ENCODE measurements at places on chromosomes 3 and 15.

GRCh38 chr3:140167600-140168281, 232.8 kb downstream of the CLSTN2 start:
- no peak for DNase-seq

DNA sequence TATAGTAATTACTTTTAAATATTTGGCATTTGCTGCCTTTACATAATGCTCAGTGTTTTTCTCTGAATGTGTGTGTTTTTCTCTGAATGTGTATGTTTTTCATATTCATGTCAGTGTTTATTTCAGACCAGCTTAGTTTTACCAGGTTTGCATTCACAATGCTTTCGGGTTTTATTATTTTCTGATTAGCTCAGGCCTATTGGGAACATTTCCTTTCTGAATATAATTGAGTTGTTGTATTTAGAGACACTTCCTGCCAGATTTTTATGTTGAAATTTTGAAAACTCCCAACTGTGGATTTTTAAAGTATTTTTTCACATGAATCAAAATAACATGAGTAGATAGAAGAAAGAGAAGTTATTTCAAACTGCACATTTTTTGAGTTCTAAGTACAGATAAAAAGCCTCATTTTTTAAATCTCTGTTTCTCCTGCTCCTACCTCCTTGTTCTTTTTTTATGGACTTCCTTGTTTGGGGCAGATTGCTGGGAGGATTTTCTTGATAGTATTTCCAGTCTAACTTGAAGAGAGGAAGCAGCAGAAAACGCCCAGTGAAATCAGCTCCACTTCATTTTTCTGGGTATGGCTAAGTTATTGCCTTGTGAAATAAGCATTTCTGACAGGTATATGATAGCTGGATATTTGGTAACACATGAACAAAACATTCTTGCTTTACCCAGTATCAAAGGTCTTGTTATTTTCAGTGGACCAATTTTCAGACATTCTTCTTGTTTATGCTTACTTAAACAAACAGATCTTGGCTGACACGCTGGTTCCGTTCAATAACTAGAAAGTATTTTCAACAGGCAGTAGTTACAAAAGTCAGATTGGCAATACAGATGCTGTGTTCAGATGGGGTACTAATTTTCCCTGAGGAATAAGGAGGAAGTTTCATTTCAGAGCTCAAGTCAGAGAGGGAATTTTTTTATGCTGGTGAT, 70.7 kb downstream of the RIOX2 start:
- DNase-seq: no peak

- DNase-seq: no peak
Observed at GRCh38 chr3:177615015-177615414, 417.7 kb upstream of the TBL1XR1 start.

DNA sequence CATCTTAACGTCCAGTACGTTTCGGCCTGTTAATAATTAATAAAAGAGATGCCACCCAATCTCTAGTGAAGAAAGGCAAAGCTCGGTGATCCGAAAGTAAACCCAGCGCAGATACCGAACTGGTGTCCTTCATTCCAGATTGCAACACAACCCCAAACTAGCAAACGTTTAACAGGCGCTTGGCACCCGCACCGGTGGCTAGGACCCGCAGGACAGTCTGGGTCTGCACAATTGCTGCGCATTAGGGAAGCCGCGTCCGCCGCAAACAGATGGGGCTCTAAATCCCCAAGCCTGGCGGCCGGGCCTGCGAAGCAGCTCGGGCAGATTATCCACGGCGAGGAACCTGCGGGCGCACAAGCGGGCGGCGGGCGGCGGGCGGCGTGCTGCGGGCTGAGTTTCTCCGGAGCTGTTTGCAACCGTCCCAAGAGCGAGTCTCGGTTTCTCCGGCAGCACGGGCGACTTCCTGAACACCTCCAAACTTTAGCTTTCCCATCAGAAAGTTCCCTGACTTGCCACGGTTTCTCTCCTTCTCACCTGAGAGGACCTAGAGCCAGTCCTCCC, 112.1 kb upstream of the ICE2 start:
- peak; percentile 86 for DNase-seq

- DNase-seq: no peak
Observed at GRCh38 chr15:70518201-70519003, 245.0 kb downstream of the UACA start.

DNA sequence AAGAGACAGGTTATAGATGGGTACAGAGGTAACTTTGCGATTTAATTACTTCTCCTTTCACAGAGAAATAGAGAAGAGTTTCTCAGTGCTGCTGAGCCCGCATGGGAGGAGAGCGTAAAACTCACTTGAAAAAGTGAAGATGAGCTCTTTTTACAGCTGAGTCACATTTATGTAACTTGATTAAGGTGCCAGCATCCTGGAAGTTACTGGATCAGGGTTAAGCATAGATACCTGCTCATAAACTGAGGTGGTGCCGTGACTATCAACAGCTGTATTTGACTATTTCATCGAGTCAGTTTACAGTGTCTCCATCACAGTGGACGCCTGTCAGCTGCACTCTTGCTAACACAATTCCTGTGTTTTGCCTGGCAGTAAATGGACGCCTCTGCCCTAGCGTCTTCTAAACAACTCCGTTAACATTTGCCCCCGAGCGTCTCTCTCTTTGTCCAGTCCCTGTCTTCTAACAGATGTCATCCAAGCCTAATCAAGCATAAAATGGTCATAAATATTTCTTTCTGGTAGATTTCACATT, 414.6 kb downstream of the FOXP1 start:
- no peak for DNase-seq

DNA sequence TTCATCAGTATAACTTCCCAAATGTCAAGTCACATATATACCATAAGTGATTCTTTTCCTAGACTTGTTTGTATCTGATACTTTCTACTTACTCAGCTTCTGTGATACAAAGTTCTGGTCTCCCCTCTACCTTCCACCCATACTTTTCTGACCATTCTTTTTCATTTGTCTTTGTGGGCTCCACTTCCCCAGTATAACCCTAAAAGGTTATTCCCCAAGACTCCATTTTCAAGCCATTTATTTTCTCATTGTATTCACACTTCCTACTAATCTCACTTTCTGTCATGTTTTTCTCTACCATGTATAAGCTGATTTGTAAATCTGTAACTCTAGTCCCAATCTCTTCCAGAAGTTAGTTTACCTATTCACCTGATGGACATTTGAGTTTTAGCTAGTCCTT, 34.0 kb downstream of the IQCB1 start:
- no peak for DNase-seq

DNA sequence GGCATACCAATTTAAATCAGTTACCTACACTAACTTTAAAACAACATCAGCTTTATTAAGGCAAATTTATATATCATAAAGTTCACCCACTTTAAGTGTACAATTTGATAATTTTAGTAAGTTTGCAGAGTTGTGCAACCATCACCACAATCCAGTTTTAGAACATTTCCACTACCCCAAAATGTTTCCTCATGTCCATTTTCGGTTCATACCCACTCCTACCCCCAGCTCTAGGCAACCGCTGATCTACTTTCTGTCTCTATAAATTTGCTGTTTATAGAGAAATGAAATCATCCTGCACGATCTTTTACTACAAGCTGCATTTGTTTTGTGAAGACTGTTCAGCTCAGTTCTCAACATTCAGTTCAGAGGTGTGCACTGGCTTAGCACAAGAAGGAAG, 31.5 kb upstream of the FAM81A start:
- DNase-seq: no peak

DNA sequence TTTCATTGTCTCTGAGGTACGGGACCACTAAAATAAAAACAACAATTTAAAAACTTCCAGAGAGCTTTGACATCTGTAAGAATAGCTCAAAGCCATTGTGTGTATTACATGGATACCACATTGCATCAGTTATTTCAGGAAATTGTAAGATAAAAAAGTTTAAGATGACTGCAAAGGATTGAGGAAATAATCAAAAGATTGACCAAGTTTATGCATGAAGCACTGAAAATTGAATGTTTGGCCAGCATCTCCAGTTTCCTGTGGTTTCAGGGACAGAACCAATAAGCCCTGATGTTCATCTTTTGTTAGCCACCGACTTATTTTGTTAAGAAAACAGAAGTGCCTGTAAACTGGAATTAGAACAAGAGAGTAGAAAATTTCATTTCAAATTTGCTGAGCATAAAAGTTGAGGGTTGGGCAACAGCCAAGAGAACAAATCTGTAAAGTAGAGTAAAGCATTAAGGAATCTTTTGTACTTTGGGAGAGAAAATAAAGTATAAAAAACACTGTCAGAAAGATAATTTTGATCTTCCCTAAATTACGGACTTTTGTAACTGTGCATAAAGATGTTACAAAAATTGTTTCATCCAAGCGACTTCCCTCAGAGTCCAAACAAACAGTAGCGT, 211.5 kb upstream of the P2RY1 start:
- DNase-seq: no peak

DNA sequence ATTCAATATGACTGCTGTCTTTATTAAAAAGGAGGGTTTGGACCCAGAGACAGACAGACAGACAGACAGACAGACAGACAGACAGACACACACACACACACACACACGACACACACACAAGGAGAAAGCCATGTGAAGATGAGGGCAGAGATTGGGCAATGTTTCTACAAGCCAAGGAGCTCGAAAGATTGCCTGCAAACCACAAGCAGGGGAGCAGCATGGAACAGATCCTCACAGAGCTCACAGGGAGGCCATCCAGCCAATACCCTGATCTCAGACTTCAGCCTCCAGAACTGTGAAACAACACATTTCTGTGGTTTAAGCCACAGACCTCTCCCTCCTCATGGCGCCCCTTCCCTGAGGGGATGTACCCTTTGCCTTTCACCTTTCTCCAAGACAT, 35.8 kb upstream of the ABHD2 start:
- no peak for DNase-seq

GRCh38 chr3:157311633-157312375, 124.8 kb upstream of the PTX3 start:
- DNase-seq: no peak

GRCh38 chr3:171748064-171748924, 62.0 kb downstream of the PLD1 start:
- no peak for DNase-seq

DNA sequence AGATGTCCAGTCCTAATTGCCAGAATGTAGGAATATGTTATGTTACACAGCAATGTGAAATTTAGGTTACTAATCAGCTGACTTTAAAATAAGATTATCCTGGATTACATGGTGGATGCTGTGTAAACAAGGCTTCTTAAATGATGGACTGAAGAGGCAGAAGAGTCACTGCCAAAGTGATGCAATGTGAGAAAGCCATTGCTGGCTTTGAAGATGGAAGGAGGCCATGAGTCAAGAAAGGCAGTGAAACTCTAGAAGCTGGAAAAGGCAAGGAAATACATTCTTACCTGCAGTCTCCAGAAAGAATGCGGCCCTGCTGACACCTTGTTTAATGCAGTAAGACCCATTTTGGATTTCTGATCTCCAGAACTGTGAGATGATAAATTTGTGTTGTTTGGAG, 179.1 kb upstream of the ZPLD1 start:
- DNase-seq: no peak

DNA sequence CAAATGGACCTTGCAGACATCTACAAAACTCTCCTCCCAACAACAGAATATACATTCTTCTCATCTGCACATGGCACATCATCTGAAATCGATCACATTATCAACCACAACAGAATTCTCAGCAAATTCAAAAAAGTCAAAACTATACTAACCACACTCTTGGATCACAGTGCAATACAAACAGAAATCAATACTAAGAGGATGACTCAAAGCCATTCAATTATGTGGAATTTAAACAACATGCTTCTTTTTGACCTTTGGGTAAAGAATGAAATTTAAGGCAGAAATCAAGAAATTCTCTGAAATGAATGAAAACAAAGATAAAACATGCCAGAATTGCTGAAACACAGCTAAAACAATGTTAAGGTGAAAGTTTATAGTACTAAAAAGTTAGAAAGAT, 358.1 kb downstream of the NSUN3 start:
- no peak for DNase-seq

GRCh38 chr3:62028236-62028635, 345.1 kb downstream of the FEZF2 start:
- DNase-seq: no peak

- no peak for DNase-seq
Observed at GRCh38 chr3:49530231-49530630, 24.0 kb upstream of the BSN start.

DNA sequence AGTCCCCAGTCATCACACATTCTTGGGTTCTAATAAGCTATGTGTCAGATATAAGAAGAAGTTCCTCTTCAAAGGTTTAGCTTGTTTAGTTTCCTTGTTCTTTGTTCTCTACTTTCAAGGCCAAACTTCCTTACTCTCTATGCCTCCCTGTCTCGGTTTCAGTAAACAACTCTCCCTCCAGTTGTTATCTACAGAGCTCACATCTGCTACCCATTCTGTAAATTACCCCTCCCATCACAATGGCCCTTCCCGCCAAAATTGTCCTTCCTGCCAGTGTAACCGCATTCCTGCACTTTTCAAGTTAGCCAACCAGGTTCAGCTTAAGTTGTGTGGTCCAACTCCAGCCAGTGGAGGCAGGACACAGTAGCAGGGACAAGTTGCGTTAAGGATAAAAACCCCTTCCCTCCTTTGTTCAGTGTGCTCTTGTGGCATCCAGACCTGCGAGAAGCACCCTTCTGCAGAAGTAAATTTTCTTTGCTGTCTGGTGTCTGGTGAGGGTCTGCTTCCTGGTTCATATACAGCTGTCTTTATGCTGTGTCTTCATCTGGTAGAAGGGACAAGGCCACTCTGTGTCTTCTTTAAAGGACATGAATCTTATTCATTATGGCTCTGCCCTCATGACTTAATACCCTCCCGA, 342.1 kb upstream of the GRM7 start:
- no peak for DNase-seq

- no peak for DNase-seq
Observed at GRCh38 chr15:48617619-48618018, 27.9 kb downstream of the FBN1 start.

DNA sequence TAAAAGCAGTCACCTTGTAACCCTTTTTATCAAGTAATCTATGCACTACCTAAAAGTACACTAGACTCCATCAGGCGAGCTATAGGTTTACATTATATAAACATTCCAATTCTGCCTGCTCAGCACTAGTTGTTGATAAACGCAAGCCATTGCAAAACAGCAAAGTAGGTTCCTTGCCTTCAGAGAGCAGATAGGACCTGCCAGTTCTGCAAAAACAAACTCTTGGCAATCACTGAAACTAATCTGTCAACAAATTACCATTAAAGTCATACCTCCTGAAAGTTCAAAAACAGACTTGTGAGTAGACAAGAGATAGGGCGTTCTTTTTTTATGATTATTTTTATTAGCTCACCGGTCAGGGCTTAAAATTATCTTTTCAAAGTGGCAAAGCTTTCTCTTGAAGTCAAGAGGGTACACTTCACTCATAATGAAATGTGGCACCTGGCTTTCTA, 392.5 kb downstream of the FOXP1 start:
- DNase-seq: no peak

GRCh38 chr3:13572926-13573623, 24.1 kb downstream of the FBLN2 start:
- no peak for DNase-seq

DNA sequence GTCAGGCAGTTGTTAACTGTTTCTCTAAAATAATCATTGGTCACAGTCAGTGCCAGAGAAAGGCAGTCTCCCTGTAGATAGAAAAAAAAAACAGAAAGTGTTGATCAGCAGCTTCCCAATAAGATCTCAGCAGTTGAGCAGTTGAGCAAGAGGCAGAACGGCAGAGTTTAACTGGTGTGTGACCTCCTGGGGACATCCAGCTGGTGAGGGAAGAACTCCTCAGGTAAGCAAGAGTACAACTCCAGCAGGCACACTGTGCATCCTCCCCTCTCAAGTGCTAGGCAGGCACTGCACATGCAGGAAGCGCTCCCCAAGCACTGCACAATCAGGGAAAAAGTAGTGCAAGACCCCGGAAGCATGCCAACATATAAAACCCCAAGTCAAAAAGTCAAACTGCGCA, 1287.2 kb downstream of the NSUN3 start:
- DNase-seq: no peak

GRCh38 chr15:26061248-26061647, 198.1 kb upstream of the ATP10A start:
- DNase-seq: no peak

Measured in D341Med (cell line).